ENCODE measurements at places on chromosomes 6 and 20.
A peak's percentile ranks its signal among the peaks of the same experiment; 100 is the strongest.

DNA sequence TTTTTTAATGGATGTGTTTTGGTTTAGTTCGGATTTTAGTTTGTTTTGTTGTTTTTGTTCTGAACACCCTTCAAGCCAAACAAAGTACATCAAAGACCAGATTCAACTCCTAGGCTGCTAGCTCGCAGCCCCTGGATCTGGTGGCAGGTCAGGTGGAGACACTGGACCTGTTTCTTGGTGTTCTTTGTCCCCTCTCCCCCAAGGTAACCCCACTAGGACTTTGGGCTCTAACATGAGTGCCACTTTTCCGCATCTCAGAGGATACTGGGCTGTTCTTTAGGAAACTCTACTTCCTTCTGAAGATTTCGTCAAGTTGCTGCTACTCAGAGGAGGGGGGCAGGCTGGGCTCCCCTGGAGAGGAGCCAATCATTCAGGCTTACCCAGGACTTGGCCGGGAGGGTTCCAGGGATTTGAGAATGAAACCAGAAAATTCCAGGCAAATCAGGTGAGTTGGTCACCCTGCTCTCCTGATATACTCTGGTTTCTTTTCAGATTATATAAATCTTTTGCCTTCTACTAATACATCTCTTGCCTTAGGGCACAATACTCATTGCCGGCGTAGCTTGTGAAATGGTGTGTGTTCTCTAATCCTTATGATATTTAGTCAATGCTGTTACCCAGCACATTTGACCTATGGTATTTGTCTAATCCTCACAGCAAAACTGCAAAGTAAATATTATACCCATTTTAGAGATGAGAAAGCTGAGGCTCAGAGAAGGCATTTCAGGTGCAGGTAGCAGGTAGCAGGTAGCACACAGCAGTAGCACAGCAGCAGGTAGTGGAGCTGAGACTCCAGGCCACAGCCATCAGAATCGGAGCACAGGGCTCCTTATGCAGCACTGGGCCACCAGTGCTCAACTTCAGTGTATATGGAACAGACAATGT is 291.6 kb downstream of the TSHZ2 start:
- DNase-seq: no peak

GRCh38 chr20:44154521-44155001 is 32.4 kb downstream of the JPH2 start:
- no peak for DNase-seq

DNA sequence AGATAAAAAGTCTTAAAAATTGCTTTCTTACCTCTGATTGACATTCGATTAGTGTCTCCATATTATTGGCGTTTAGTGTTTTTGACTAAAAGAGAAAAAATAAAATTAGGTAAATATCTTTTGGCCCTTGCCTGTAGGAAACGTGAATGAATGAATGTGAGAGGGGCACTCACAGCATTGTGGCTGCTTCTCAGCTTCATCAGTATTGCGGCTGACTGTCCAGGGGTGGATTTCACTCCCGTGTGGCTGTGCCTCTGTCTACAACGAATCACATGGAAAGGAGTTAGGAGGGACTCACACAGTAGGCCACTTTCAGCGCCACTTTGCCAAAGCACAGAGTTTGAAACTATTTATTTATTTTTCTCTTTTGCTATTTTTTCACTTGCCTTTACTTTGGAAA is 844 bp downstream of the TAGAP start:
- peak; percentile 59 for DNase-seq

GRCh38 chr6:21135484-21136013 is 458.0 kb upstream of the SOX4 start:
- no peak for DNase-seq

DNA sequence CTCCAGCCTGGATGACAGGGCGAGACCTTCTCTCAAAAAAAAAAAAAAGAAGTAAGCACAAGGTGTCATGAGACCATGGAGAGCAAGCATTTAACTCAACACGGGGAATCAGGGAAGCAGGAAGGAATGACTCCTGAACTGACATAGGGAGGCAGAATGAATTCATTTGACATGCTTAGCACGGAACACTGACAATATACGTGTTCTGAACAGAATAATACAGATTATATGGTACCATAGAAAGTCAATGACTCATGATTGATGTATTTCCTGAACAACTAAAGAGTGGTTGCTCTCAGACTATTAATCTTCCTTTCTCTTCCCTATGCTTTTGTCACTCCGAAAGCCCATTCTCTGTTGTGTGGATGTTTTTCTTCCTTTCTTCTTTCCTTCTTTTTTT is 20.7 kb upstream of the ASIP start:
- DNase-seq: no peak

DNA sequence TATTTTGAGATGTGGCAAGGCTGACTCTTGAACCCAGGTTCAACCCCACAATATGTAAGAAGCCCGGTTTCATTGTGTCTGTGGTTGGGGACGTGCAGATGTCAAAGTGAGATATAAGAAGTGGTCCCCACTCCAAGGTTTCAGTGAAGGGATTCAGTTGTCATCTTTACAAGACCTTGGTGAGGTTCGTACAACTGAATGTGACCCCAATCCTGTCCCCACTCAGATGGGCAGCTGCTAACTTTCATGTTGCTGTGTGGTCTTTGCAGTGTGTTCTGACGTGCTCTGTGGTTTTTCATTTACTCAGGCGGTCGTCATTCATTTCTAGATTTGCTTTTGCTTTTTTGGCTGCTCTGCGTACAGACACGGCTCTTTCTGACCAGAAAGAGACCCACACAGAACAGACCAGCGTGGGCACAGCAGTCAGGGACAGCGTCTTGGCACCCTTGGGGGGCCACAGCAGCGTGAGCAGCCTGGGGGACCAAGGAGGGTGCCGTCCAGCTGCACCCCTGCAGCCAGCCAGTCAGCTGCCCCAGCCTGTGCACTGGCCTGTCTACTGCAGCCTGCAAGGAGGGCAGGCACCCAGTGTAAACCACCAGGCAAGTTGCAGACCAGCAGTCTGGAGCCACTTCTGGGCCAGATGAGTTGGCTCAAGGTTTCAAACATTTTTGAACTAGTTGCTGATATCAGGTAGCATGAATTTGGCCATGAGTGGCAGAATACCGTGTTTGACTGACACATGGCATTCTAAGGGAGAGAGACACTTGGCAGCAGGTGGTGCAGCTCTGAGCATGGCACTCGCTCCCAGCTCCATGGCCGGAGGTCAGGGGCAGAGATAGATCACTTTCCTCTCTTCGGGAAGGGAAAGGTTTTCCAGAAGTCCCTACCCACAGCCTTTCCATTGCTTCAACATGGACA is 49.4 kb upstream of the IRF4 start:
- no peak for DNase-seq

GRCh38 chr6:158437571-158437970 is 122.3 kb upstream of the TMEM181 start:
- no peak for DNase-seq

- DNase-seq: no peak
Measured at GRCh38 chr6:89895276-89895874, 1.1 kb downstream of the GJA10 start.

GRCh38 chr20:61259741-61260140 is 7.7 kb downstream of the CDH4 start:
- DNase-seq: no peak

DNA sequence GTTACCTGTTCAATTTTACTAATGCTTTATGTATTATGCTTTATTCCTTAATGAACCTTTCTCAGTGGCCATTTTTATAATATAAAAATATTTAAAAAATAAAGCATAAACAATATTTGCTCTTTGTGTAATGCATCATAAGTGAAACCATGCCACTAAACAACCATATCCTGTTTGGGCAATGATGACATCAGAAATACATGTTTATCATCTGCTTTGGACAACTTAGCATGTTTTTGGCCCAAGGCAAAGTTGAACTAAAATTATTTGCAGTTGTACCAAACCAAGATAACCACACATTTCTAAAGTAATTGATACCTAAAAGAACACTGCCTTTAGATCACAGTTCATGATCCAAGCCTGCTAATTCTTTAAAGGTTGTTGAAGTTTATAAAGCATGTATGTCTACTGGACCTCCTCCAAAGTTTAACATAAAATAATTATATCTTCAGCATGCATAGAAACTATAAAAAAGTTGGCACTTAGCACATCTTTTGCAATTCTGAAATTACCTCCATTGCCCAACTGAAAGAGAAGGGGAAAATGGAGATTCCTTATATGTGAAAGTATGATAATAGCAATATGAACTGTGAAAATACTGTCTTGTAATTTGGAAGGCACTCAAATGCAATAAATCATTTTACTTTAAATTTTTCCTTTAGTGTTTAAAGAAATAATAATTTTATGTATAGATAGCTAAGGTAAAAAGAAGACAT is 325.6 kb upstream of the RUNX2 start:
- DNase-seq: peak; percentile 13

GRCh38 chr6:170523256-170524171 is 29.6 kb downstream of the PSMB1 start:
- DNase-seq: no peak

DNA sequence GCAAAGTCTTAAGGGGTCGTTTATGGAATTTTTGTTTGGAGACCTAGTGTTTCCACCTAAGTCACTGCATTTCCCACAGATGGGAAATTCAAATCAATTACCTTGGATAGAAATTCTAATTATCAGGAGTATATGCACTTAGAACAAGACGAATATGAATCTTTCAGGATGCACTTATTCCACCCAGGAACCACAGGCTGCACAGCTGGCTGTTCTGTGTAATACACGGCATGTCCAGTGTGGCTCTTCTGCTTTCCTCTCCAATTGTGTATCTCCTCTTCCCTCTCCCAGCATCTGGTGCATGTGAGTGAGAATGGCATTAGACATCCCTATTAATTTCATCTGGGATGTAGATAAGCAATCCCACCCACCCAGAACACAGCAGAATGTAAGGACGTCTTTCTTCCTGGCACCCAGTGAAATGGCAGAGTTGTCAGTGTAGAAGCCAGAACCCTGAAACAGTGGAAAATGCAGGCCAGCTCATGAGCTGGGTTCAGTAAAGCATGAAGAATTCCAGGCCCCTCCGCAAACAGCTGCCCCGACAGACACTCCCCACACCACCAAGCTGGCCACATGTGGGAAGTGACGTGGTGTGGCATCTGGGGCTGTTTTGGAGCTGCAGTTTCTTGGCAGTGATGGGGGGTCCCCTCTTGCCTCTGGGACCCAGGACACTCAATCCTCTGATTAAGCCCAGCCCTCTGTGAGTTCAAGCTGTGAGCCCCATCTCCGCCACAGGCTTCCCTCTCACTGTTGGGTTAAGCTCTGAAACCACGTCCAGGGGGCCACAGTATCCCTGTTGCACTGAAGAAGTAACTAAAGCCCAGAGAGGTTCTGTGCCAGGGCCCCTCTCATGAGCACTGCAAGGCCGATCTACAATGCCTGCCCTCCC is 180.1 kb upstream of the CST7 start:
- DNase-seq: no peak

DNA sequence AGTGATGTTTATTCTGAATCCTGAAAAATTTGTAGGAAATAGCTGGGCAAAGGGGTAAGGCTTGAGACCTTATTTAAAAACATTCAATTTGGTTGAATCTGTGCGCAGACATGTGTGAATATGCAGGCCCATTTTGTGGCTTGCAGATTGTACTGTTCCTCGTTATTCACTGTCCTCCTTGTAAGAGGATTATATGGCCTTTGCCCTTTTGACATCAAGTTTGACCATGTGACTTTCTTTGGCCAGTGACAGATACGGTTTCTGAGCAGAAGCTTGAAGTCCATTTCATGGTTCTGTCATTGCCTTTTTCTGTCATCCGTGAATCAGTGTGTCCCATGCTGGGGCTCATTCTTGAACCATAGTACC is 13.4 kb downstream of the AFDN start:
- no peak for DNase-seq

DNA sequence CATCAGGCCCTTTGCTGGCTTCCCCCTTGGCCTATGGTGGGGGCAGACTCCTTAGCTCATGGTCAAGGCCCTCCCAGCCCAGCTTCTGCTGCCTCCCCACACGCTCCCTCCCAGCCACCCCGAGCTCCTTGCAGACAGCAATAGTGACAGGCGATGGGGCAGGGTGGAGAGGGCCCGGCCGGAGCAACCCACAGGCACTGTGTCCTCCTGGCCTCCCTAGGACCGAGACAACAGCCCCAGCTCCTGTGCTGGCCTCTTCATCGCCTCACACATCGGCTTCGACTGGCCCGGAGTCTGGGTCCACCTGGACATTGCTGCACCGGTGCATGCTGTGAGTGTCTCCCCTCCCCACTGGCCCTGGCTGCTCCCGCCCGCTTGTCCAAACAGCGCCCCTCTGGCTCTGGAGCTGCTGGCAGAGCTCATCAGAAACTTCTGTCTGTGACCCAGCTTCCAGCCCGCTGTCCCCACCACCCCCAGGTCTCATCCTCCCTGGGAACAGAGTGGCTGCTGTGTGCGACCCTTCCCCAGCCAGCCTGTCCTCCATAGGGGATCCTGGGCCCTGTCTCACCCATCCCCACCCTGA is 21.8 kb downstream of the NPEPL1 start:
- no peak for DNase-seq

GRCh38 chr20:17885544-17885943 is 83.0 kb downstream of the SNX5 start:
- DNase-seq: no peak

- DNase-seq: no peak
Measured at GRCh38 chr20:38167851-38168760, 3.0 kb upstream of the TGM2 start.

DNA sequence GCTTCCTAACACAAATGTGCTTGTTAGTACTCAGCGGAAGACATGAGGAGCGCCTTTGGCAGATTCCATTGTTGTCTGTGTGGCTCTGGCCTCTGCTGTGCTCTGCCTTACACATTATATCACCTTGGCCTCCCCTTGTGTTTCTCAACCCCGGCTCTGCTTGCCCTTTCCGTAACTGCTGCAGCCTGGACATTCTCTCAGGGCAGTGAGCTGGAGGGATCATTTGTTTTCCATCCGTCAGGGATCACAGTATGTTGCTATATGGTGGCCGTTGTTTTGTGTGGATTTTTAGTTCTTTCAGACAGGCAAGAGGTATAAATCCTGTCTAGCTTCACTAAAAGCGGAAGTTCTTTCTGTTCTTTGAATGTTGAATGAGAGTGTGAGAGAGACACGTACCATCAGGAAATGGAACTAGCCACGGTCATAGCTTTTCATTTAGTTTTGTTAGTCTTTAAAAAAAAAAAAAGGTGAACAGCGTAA is 175.1 kb downstream of the JARID2 start:
- no peak for DNase-seq

- DNase-seq: no peak
Measured at GRCh38 chr20:2692886-2693285, 306 bp downstream of the EBF4 start.

- no peak for DNase-seq
Measured at GRCh38 chr6:16704401-16705045, 56.7 kb downstream of the ATXN1 start.

DNA sequence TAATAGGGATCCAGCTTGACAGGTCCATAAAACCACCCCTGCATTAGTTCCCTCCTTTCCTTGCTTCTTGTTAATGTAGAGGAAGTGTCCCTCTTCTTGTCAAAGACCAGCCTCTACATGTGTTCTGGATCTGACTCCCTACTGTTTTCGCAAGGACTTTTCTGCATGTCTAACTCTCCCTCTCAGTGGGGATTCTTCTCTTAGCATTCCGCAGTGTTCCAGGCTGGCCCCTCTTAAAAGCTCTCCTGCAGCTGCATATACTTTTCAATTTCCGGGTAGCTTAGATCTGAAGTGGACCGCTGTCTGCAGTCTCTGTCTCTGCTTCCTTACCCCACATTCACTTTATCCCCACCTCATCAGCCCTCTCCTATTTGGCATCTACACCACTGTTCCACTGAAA is 96.1 kb upstream of the MAN1A1 start:
- DNase-seq: no peak

All from CD4-positive, alpha-beta T cell treated with Interleukin-10 for 1 hour (primary cell).